COLO829 (cell line): ENCODE measurements at places on chromosomes 6 and 20.

DNA sequence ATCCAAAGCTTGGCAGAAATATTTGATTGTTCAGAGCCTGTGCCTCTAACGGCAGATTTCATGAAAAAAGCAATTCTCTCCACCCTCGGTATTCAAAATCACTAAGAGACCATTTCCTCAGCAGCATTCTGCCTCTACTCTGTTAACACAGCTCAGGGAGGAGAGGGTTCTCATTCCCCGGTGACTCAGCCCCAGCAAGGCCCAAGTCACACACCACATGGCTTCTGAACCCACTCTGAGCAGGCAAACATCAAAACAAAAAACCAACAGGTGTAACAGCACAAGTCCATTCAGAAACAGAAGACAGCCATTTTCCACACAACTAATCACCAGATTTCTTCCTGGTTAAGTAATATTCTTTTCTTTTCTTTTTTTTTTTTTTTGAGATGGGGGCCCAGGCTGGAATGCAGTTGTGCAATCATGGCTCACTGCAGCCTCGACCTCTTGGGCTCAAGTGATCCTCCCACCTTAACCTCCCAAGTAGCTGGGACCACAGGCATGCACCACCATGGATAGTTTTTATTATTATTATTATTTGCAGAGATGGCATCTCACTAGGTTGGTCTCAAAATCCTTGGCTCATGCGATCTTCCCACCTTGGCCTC lies 55.4 kb downstream of the GFOD1 start:
- no peak for DNase-seq

DNA sequence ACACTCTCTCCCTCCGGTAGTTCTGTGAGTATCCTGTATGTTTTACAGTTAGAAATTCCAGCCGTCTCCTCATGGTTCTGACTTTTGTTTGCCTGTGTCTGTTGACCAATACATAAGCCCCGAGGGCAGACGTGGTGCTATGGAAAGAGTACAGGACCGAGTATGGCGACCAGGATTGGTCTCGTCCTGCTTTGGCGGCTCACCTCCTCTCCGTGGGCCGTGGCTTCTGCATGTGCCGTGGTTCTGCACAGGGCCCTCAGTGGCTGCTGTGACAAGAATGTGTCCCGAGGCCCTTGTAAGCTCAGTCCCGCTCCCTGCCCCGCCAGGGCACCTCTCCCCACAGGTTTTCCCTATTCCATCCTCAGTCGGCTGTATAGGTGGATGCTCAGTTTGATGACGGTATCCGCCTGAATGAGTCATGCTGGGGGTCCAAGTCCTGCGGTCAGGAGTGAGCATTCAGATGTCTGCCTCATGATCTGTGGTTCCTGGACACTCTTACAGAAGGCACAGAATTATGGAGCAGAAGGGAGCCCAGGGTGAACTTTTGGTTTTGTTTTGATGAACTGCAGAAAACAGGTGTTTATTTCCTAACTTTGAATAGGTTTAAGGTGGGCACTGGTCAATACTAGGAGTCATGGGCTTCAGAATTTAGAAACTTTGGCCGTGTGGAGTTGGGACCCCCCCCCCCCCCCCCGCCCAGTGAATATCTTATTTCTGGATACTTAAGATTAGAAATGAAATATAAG lies 1.2 kb downstream of the ARFGAP1 start:
- DNase-seq, result peak; percentile 63

DNA sequence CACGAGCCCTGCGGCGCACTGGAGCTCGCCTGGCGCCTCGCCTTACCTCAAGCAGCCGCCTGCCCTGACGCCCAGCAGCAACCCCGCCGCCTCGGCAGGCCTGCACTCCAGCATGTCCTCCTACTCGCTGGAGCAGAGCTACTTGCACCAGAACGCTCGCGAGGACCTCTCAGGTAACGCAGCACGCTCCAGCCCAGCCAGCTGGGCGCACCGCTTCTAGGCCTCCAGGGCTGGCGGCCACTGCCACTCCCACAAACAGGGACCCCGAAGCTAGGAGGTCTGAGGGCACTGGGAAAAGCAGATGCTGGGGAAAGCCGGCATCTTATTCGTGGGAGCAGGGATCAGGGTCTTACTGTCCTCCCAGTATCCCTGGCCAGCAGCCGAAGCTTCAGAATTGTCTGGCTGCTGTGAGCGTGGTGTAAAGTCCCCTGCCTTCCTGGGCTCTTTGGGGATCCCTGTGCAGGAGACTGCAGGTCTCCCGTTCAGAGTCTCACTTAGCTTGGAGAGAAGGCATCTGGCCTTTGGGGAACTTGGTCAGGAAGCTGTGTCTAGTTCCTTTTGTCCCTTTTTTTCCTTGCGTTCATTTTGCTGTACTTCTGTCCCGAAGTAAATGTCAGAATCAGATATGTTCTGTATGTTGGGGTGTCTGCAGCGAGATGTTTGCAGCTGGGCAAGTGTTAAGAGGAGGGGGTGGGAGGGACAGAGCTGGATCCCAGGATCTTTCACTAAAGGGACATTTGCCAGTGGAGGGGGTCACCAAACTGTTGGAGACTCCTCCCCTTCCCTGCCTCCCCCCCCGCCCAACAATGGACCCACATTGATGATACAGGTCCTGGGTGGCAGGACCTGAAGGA lies 1.8 kb downstream of the FOXF2 start:
- DNase-seq, result no peak

DNA sequence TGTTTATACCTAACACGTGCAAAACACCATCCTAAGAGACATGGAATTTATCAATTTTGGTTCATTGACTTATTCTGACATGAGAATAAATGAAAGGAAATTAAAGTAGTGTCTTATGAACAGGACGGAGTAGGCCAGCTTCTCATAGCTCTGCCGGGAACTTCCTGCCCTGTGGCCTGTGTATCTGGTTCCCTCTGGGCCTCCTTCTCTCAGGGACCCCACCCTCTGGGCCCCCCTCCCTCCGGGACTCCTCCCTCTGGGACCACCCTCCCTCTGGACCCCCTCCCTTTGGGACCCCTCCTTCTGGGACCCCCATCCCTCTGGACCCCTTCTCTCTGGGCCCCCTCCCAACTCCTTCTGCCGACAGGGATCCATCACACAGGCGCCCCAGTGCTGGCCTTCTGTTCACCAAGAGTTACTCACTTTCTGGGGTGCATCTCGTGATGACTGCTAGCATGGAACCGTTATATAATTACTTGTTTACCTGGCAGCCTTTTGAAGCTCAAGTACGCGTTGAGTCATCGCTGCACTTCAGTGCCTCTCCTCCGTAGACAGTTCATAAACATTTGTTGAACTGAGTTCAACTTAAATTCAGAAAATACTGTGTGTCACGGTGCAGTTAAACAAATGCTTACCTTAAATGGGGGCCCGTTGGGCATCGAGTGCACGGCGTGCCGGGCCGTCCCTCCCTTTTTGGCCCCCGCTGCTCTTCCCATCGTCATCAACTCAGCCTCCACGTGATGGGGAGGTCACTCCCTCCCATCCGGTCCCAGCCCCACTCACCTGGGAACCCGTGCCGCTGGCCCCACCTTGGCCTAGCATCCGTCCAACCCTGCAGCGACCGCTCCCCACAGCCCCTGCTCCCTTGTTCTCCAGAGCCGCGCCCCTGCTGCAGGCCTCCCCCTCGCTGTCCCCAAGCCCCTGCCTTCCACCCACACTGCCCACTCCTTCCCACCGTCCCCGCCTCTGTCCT lies 8.1 kb downstream of the CCR6 start:
- no peak for DNase-seq

GRCh38 chr6:38697846-38698245 lies 5.1 kb downstream of the GLO1 start:
- DNase-seq, result no peak

DNA sequence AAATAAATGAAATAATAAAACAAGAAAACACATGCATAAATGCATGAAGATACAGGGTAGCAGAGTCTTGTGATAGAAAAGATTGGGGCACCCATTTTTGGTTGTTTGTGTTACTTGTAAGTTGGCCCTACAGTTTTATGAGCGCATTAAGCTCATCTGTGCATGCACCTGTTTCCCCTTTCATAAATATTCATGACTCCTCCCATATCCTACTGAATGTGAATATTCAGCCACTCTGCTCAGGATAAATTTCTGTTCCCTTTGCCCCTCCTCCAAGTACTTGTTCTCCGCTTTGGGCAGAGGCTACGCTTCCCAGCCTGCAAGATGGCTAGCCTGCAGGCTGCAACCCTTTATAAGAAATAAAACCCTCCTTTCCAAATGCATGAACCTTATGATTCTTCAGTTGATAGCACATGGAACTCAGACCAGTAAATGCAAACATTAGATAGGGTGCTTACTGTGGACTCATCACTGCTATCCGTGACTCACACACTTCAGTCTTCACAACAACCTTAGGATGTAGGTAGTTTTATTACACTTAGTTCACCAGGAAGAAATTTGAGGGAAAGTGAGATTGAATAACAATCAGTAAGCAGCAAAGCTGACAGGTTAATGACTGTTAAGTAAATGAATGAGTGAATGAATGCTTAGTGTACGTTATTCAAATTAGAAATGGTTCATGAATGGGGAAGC lies 15.0 kb downstream of the ALDH8A1 start:
- no peak for DNase-seq

GRCh38 chr20:21225215-21225947 lies 77.8 kb upstream of the XRN2 start:
- DNase-seq, result no peak
